ENCODE measurements at places on chromosomes 5 and 9.

- DNase-seq = no peak
Measured at GRCh38 chr9:126464694-126465441, 138.2 kb downstream of the MVB12B start.

DNA sequence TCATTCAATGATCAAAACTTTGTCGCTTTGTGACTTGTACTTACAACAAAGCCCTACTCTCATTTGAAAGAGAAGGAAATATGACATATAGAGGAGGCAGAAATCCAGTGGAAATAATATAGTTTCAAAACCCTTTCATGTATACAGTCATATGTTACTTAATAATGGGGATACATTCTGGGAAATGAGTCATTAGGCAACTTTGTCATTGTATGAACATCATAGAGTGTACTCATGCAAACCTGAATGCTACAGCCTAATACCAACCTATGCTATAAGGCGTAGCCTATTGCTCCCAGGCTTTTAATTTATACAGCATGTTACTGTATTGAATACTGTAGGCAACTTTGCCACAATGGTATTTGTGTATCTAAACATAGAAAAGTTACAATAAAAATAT lies 69.0 kb upstream of the SMC2 start:
- DNase-seq = no peak

DNA sequence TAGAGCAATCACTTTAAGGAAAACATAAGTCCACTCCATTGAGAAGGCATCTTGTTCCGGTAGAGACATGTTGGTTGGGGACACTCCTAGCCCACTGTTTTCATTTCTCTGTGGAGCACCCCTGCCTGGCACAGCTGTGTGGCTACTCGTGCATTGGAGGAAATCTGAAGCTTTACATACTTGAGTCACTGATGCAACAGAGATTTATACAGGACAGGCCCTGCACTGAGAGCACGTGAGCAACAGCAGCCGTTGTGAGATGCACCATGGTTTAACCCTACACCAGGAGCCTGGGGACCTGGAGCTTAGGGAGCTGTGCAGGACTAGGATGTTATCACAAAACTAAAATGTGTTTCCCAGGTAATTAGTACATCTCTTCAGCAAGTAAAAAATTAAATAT lies 230.7 kb upstream of the IRX1 start:
- DNase-seq = no peak

GRCh38 chr5:82160948-82161347 lies 117.2 kb downstream of the RPS23 start:
- DNase-seq = no peak

DNA sequence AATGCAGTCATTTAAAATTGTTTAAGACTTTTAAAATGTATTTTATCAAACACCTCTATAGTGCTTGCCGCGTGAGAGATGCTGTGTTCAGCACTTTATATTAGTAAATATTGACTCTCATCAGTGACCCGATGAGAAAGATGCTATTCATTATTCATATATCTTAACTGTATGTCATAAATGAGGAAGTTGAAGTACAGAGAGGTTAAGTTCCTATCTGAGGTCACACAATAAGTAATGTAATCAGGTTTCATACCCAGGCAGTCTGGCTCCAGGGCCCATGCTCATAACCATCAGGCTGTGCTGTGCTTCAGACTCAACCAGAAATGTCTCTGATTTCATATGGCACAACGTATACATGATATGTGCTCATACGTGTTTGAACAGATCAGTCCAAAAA lies 119.0 kb downstream of the SV2C start:
- no peak for DNase-seq

- no peak for DNase-seq
Measured at GRCh38 chr5:167582283-167582682, 709.2 kb upstream of the WWC1 start.

DNA sequence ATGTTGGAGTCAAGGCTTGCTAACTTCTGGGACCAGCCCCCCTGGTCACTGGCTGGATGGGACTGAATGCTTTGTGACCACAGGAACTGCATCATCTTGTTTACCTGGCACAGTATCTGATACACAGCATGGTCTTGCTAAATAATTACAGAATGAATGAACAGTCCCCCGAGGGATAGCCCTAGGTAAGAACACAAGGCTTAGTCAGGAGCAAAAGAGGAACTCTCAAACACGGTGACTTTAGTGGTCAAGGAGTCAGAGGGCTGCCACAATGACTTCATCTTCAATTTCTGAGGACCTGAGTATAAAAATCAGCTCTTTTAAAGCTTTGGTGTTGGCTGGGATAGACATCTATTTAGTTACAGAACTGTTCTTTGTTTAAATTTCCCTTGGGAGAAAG lies 15.1 kb upstream of the CXCL14 start:
- DNase-seq = no peak

DNA sequence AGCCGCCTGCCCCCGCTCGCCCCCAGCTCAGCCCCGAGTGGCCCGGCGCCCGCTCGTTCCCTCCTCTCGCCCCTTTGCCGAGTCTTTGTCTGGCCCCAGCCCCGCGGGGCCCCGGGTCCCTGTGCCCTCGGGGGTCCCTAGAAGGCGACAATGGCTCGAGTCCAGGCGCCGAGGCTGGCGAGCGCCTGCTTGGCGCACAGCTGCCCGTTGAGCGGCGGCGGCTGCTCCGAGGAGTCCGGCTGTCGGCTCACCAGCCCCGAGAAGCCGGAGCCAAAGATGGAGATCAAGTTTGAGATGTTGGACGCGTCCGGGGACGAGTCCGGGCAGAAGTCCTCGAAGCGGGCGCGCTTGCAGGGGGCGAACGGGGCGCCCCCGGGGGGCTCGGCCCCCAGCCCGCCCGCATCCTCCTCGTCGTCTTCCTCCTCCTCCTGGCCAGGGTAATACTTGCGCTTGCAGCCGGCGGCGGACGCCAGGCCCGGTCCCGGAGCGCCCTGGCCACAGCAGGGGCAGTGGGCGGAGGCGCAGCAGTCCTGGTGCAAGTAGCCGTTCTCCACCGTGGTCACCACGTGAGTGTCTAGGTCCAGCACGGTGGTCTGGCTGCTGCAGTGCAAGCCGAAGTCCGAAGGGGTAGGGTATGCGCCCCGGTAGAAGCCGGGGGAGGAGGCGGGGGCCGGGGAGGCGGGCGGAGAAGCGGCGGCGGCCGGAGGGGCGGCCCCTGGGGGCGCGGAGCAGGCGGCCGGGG lies 1.2 kb downstream of the IER5L start:
- no peak for DNase-seq

DNA sequence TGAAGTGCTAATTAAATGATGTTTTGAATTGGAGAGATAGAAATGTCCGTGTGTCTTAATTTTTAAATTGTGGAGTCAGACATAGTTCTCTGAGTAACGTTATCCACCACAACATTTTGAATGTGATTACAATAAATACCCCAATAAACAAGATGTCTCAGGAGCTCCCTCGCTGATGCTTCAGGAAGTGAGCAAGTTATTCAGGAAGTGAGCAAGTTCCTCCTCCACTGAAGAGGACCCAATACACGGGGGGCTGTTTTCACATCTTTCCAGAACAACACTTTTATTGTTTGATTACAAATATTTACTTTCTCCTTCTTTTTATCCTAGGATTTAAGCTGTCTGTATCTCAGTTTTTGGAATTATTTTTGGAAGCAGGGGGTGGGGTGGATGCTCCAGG lies 363.8 kb downstream of the LRRC70 start:
- no peak for DNase-seq

DNA sequence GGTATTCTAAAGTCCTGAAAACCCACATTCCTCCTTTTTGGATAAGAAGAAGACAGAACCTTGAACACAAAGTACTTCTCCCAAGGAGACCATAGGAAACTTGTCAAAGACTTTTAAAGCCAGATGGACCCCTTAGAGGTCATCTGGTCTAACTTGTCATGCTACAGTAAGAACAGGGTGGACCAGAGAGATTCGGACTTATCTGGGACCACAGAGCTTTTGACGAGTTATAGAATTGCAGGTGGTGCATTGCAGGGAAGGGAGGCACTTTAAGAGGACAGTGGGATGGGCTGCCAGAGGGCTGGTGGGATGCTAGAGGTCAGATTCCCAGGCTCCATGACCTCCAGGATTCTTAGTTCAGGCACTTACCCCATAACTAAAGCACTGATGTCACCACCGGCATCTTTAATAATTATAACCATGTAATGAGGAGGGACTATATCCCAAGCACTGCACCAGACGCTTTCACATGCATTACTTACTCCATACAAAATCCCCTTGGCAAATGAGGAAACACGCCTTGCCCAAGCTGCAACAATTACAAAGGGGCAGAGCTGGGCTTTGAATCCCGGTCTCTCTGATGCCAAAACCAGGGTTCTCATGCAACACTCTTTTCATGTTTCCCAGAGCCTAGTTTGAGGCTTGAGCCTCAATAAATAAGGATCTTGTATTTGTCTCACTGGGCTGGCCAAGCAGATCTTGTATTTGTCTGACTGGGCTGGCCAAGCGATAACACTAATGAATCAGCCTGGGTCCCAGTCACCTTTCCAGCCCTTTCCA lies 12.8 kb upstream of the GPX3 start:
- DNase-seq = no peak

GRCh38 chr5:173514661-173515060 lies 101.8 kb downstream of the BOD1 start:
- DNase-seq = no peak

DNA sequence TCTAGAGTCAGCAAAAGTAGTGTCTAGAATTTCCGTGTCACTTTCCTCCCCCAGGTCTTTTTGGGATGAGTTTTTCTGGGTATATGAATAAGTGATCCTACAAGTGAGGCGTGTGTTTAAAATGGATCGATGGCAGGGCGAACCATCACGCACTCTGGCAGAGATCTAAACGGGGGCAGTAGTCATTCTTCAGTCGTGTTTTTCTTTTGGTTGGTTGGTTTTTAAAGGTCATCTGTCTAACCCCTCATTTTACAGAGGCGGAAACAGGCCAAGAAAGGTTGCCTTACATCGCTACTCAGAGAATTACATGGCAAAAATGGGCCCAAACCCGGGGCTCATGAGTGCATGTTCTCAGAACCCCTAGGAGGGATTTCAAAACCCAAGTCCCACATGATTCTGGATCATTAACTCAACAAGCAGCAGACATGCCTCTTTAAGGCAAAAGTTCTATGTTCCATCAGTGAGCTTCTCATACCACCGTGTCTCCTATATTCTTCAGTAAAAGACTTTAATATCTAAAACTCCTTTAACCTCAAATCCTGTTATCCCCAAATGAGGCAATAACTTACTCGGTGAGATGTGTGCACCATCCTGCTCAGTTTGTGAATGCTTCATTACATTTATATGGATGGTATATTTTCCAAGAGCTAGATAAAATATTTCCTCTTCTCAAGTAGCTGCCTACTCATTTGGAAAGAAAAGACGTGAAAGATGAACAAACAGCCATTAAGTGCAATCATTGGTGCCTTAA lies 145.8 kb downstream of the AOPEP start:
- no peak for DNase-seq

GRCh38 chr9:21687351-21687750 lies 115.1 kb upstream of the MTAP start:
- DNase-seq = no peak

DNA sequence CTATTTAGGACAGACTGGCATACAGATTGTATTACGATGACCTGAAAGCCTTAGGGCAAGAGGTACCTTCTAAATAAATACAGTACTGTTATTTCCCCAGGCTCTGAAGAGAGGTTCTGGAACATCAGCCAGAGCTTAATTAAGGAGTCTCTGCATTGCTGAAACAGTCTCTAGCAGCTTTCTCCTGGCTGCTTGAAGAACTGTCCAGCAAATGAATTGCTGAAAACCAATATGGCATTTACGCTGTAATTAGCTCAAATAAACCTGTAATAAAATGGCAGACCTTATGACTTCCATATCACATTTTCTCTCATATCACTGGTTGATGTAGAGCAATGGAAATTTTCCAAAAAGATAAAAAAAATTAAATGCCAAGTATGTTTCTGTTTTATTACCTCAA lies 636.3 kb downstream of the GABRG2 start:
- no peak for DNase-seq

- no peak for DNase-seq
Measured at GRCh38 chr5:25554077-25554476, 909.3 kb upstream of the CDH10 start.
